Activated T-cell treated with anti-CD3 and anti-CD28 coated beads, Interleukin-2, amount 50 U/mL, for 72 hours (primary cell): ENCODE measurements at places on chromosomes 7 and 10. TPM values are rescaled to one million over a fixed set of nuclear protein-coding genes. Genes with fewer than 3 reads are reported as not detected.

DNA sequence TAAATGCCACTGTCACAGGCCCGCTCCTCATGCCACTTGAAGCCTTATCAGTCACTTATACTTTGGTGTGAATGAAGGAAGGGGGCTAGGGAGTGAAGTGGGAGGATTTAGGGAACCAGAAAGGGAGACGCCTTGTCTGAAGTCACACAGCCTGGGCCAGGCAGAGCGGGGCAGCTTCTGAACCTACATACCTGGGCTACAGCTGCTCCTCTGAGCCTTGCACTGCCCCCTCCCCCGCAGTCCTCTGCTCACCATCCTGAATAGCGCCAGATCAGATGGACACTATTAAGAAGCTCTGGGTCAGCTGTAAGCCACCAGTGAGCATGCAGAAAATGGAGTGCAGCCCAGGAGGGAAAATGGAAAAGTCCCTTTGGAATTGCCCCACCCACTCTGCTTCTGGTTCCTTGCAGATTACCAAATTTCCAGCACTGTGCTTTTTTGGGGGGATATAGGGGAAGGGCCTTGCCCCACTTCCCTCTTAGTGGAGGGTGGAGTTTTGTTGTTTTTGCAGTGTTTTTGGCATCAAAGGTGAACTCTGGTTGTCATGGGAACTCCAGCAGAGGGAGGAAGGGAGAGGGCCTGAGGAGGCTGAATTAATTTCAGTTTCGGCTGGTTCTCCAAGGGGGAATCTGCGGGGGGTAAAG, 35.0 kb upstream of the ADCYAP1R1 start:
- no peak overlapping the region for H3K27ac ChIP-seq
- DNase-seq: no peak
- H3K36me3 ChIP-seq: no peaks in the 10 kb centered on the region
- no peak overlapping the region for H3K4me3 ChIP-seq
- H3K4me1 ChIP-seq: peaks cover 10% of the 10 kb centered on the region
- H3K27me3 ChIP-seq: peaks cover 7% of the 10 kb centered on the region

DNA sequence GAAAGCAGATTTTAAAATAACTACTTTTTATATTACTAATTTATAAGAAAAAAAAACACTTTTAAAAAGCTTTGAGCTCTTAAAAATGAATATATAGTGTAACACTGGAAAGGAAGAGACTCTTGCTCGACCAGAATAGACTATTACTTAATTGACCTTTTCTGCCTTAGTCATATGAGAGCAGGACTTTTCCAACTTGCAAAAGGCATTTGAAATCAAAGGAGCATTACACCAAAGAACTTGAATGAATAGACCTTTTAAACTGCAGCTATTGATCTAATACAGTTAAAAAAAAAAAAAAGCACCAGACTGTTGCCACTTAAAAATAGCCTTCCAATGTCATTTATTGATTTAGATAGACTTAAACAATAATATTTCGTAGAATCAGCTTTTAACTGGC, 17.2 kb upstream of the SEMA3D start:
- DNase-seq: no peak
- no peaks in the 10 kb centered on the region for H3K27me3 ChIP-seq
- H3K27ac ChIP-seq: no peak overlapping the region
- H3K4me1 ChIP-seq: no peaks in the 10 kb centered on the region
- H3K36me3 ChIP-seq: no peaks in the 10 kb centered on the region

The INMT gene
- total RNA-seq: not detected

The OR13A1 gene
- not detected for total RNA-seq

- no peak for DNase-seq
- no peaks in the 10 kb centered on the region for H3K4me1 ChIP-seq
- no peaks in the 10 kb centered on the region for H3K27me3 ChIP-seq
- no peak overlapping the region for H3K27ac ChIP-seq
- H3K4me3 ChIP-seq: no peak overlapping the region
- H3K36me3 ChIP-seq: peaks cover 1% of the 10 kb centered on the region
Observed at GRCh38 chr10:124050021-124051015, 43.1 kb downstream of the CHST15 start.

GRCh38 chr7:101077303-101078086, 7.8 kb upstream of the TRIM56 start:
- no peaks in the 10 kb centered on the region for H3K36me3 ChIP-seq
- H3K27ac ChIP-seq: no peak overlapping the region
- peak; percentile 87 for DNase-seq

The CDC14C gene
- total RNA-seq: not detected

The TRIM73 gene
- total RNA-seq: 10.6 TPM

The NEUROG3 gene
- total RNA-seq: 0.39 TPM

GRCh38 chr10:60130130-60130579, 223.8 kb upstream of the CCDC6 start:
- no peaks in the 10 kb centered on the region for H3K27me3 ChIP-seq
- no peaks in the 10 kb centered on the region for H3K36me3 ChIP-seq
- no peak overlapping the region for H3K4me3 ChIP-seq
- H3K4me1 ChIP-seq: peaks cover 5% of the 10 kb centered on the region

DNA sequence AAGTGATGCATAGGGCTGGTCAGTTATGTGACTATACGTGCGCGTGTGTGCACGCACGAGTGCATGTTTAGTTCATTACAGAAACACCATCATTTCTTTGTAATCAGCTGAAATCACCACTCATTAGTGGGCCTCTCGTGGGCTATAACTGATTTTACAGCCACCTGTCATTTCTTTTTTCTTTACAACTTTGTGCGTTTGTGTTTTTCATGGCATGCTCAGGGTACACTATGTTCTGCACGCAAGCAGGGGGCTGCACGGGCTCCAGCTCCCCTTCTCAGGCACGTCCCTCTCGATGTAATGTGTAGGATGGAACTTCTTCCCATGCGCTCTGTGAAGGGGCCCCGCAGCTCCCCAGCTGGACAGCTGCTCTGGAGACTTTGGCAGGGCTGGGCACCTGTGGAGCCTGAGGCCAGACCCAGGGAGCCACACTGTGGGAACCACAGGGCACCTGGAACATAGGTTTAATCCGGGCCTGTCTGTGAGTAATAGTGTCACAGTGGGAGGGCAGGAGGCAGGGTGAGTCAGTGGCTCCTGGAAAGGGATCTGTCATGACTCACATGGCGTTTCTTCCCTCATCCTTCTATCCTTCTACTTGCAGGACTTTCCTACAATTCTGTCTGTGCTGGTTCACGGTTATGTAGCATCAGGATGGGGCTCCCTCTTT, 4.9 kb downstream of the GCK start:
- H3K4me3 ChIP-seq: no peak overlapping the region
- no peaks in the 10 kb centered on the region for H3K4me1 ChIP-seq
- no peak overlapping the region for H3K27ac ChIP-seq
- no peak for DNase-seq
- no peaks in the 10 kb centered on the region for H3K36me3 ChIP-seq

DNA sequence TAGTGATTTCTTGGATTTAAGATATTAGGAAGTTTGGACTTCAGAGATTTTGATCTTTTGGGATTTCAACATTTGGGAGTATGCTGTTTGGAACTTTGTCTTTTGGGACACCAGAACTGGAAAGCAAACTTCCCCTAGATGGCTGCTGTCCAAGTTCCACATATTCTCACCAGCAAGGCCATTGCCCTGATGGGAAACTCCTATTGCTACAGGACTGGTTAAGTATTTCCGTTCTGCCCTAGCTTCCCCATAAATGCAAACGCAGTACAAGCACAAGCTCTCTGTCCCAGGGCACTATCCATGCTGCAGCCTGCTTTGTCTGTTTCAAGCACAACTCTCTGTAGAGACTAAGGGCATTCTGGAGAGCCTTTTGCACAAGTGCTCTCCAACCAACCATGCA, 79.3 kb upstream of the SLC25A13 start:
- no peak for DNase-seq
- H3K27ac ChIP-seq: no peak overlapping the region
- H3K27me3 ChIP-seq: peaks cover 31% of the 10 kb centered on the region

The RELN gene
- total RNA-seq: not detected

GRCh38 chr7:106793015-106793975, 71.8 kb upstream of the PIK3CG start:
- H3K4me1 ChIP-seq: no peaks in the 10 kb centered on the region
- no peak overlapping the region for H3K27ac ChIP-seq
- H3K27me3 ChIP-seq: no peaks in the 10 kb centered on the region
- peak; percentile 46 for DNase-seq

DNA sequence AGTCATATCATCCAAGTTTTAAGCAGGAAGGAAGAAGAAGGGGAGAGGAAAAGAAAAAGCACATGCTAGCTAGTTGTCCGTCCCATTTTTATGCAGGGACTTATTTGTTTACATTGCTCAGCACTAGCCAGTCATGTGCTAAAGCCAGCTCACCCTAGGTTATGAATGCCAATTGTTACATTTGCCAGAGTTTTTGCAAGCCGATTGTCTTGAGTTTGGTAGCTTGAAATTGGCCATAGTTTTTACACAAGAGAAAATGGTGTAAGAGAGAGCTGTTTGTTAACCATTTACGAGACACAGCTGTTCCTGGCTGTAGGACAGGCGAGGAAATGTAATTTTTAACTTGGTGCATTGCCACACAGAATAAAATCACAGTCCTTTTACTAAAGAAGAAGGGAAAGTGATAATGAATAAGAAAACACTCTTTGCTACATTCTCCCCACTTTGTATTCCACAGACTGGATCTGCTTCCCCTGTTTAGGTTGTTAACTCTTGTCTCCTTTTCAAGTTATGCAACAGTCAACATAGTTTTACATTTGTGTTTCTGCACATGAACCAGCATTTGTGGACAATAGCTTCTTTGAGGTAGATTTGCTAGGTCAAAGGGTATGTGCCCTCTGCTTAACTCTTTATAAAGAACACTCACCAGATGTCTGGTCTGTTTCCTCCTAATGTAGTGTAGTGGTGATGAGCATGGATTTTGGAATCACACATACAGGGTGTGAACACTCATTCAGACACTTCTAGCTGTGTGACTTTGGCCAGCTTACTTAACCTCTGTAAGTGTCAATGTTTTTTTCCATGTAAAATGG, 357.2 kb downstream of the LRMDA start:
- no peak overlapping the region for H3K27ac ChIP-seq
- no peaks in the 10 kb centered on the region for H3K36me3 ChIP-seq
- no peak for DNase-seq
- no peaks in the 10 kb centered on the region for H3K4me1 ChIP-seq
- no peak overlapping the region for H3K4me3 ChIP-seq
